ENCODE measurements at places on chromosomes 12 and 14. TPM values are rescaled to one million over a fixed set of nuclear protein-coding genes. Genes with fewer than 3 reads are reported as not detected.

Gene SRRM4
- total RNA-seq, result not detected

Gene GDF3
- total RNA-seq, result not detected

Gene PTPRR
- total RNA-seq, result under 0.01 TPM

Gene ING4
- total RNA-seq, result 22.0 TPM

Gene RPL10L
- total RNA-seq, result not detected

Gene A2M
- not detected for total RNA-seq

Gene CLEC2D
- total RNA-seq, result 1.9 TPM

Gene INHBC
- not detected for total RNA-seq

Gene LRFN5
- 0.13 TPM for total RNA-seq

Gene SELPLG
- total RNA-seq, result 0.13 TPM
